ENCODE measurements at places on chromosomes 1 and 21. TPM values are rescaled to one million over a fixed set of nuclear protein-coding genes. Genes with fewer than 3 reads are reported as not detected.

Gene ILDR2
- 0.13 TPM for total RNA-seq

Gene CCT8
- total RNA-seq = 173 TPM

Gene PATJ
- total RNA-seq = 8.2 TPM

Gene NBPF26
- total RNA-seq = 28.0 TPM

Gene CFHR4
- total RNA-seq = not detected

Gene PTGFR
- total RNA-seq = 28.9 TPM

Gene CFH
- 365 TPM for total RNA-seq

Gene TFF3
- not detected for total RNA-seq

Gene ADAM30
- 0.03 TPM for total RNA-seq

Gene TEX38
- not detected for total RNA-seq

Gene ABCG1
- total RNA-seq = 3.3 TPM

Gene OR2T4
- not detected for total RNA-seq

Gene TSNAX
- 30.8 TPM for total RNA-seq

Gene ELAPOR1
- total RNA-seq = 0.39 TPM
